ENCODE measurements at places on chromosomes 6 and 20. TPM values are rescaled to one million over a fixed set of nuclear protein-coding genes. Genes with fewer than 3 reads are reported as not detected.

DNA sequence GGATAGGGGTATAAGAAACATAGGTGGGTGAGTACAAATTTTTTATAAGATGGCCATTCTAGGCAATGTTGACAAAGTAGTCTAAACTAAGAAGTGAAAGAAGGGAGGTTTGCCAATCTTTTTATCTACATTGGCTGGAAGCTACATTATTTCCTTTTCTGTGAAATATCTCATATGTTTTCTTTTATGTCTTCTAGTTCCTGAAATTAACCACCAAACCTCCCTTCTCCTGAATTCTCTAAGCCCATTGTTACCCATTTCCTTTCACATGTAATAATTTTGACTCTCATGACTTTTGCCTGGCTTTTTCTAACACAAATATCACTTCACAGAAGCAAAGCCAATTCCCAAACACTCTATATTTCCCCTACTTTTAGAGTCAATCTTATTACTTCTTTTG is 496.2 kb upstream of the JAG1 start:
- H3K36me3 ChIP-seq, result no peaks in the 10 kb centered on the region
- DNase-seq, result no peak
- H3K27ac ChIP-seq, result no peak overlapping the region
- no peak overlapping the region for H3K4me3 ChIP-seq
- peaks cover 5% of the 10 kb centered on the region for H3K4me1 ChIP-seq

NOX3 gene
- not detected for total RNA-seq

GRCh38 chr20:53939572-53940359 is 130.6 kb downstream of the BCAS1 start:
- H3K4me3 ChIP-seq, result peak overlapping the region; percentile 38
- no peaks in the 10 kb centered on the region for H3K27me3 ChIP-seq
- peak; percentile 98 for DNase-seq
- peaks cover 41% of the 10 kb centered on the region for H3K4me1 ChIP-seq

DNA sequence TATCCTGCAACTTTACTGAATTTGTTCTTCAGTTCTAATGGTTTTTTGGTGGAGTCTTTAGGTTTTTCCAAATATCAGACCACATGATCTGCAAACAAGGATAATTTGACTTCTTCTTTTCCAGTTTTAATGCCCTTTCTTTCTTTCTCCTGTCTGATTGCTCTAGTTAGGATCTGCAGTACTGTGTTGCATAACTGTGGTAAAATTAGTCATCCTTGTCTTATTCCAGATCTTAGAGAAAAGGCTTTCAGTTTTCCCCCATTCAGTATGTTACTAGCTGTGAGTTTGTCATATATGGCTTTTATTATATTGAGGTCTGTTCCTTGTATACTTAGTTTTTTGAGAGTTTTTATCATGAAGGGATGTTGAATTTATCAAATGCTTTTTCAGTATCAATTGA is 4.3 kb downstream of the MICA start:
- H3K27ac ChIP-seq, result no peak overlapping the region
- peaks cover under 1% of the 10 kb centered on the region for H3K27me3 ChIP-seq

GPX5 gene
- total RNA-seq, result not detected

ULBP3 gene
- 4.2 TPM for total RNA-seq

REM1 gene
- total RNA-seq, result 0.28 TPM

DNA sequence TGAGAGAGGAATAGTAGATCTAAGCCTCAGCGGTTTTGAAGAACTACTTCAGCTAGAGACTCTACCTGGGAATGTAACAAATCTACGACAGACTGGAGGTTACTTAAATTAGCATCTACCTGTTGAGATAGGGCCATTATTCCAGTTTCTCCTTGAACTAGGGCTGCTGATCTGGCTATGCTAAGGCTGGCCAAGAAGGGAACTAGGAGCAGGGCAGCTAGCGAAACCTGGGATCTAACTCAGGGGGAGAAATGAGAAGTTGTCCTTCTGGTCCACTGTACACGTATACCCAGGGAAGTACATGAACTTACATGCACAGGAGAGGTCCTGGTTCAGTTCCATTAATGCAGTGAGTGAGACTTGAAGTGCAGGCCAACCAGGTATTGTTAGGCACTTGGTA is 156.7 kb downstream of the TRIM27 start:
- DNase-seq, result no peak
- H3K36me3 ChIP-seq, result no peaks in the 10 kb centered on the region
- peak overlapping the region; percentile 55 for H3K4me3 ChIP-seq
- H3K4me1 ChIP-seq, result peaks cover 70% of the 10 kb centered on the region
- H3K27me3 ChIP-seq, result peaks cover 100% of the 10 kb centered on the region

- no peaks in the 10 kb centered on the region for H3K4me1 ChIP-seq
- no peak overlapping the region for H3K27ac ChIP-seq
- H3K27me3 ChIP-seq, result no peaks in the 10 kb centered on the region
Measured at GRCh38 chr6:71454056-71454455, 165.4 kb downstream of the OGFRL1 start.

All from GM23338 (cell line).